ENCODE measurements at places on chromosomes 3 and 15.

DNA sequence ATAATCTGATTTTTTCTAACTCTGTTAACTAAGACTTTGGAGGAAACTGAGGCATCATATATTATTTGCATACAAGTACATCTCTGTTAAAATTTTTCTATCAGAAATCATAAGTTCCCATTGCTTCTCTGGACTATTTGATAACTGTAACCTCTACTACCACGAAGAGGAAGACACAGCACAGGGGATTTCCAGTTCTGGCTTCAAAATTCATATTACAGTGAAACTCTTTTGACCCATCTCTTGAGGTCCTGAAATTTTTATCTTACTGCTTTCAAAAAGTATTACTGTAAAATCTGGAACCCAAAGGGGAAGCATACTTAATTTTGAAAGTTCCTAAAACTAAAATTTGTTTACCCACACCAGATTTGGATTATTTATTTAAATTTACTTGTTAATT is 4.2 kb downstream of the PLSCR1 start:
- DNase-seq: no peak

DNA sequence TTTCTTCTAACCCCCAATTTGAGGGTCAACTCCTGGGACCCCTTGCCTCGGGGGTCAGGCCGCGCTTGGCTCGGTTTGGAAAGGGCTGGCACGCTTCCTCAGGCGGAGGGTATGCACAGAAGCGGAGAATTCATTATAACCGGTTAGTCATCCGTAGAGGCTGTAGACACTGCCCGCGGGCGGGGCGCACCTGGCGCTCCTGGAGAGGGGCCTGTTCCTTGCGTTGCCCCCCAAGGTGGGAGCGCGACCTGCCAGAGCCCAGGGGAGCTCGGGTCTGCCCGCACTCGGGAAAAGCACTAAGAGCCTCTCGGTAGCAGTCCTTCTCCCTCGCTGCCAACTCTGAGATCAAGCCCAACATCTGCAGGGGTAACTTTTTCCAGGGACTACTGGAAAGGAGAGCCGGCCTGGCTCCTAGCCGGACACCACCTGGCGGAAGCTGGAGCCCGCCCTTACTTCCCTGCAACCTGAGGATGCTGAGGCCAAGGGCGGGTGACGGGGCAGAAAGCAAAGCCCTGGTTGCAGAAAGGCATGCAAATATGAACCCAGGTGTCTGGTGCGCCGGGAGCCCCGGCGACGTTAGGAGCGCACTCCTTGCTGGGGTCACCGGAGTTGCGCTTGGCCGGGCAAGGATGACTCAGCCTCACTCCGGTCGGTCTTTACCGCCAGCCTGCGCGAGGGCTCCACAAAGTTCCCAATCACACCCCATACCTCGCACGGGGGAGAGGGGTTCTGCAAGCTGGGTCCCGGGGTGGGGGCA is 1.5 kb upstream of the CACNA2D3 start:
- no peak for DNase-seq

DNA sequence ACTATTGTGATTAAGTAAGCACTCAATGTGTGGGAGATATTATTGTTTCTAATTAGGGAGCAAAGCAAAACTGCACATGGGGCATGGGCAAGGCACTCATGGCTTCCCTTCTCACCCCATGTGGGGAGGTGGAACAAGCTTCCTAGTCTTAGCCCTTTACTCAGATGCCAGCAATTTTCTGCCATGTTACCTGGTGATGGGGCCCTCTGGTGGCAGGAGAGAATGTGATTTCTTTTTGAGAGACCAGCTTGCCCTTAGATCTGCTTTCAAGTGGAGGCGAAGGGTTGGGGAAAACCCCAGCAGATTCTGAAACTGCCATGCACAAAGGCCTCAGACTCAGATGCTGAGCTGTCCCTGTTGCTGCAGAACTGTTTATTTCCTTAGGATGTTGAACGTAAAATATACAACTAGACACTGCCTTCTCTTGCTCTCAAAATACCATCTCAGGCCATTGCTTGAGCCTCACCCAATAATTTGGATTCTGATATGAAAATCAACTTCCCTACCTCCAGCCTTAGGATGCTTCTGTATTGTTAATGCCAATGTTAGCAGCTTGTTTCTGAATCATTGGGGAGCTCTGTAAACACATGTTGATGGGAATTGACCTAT is 130.2 kb upstream of the TPRG1 start:
- DNase-seq: peak; percentile 52

- no peak for DNase-seq
Observed at GRCh38 chr3:176650478-176650877, 546.8 kb downstream of the TBL1XR1 start.

- no peak for DNase-seq
Observed at GRCh38 chr3:10395671-10396070, 74.8 kb upstream of the SEC13 start.

- no peak for DNase-seq
Observed at GRCh38 chr3:49004352-49005302, 2.6 kb upstream of the WDR6 start.

DNA sequence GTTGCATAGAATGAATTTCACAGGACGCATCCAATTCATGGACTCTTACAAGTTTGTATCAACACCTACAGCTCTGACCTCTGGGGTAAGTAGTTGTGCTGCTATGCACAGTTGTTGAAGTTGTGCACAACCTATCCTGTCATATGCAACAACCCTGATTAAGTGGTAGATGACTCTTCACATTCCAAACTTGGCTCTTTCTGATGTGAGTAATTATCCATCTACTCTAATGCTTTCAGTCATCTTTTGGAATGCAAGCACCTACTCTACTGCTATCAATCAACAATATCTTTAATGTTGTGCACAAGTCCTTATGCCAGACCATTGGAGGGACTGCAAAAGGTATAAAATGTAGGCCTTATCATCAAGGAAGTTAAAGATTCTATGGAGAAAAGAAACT is 921.4 kb downstream of the MCTP2 start:
- no peak for DNase-seq

DNA sequence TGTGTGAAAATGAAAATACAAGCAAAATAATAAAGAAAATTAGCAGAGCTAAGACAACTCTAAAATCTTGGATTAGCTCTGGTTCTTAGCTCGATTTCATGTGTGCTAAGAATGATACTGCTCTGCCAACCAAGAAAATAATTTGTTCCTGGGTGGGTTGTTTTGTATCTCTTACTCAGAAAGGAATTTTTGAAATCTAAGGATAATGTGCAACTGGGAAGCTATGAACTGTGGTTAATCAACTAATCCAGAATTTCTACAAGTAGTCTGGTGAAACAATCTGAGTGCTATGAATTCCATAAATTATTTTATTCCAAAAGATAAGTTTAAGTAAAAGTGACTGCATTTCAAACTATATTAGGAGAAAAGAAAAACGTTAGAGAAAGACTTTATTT is 92.0 kb downstream of the TFDP2 start:
- DNase-seq: no peak

- DNase-seq: no peak
Observed at GRCh38 chr15:40933517-40933902, 4.4 kb downstream of the DLL4 start.

DNA sequence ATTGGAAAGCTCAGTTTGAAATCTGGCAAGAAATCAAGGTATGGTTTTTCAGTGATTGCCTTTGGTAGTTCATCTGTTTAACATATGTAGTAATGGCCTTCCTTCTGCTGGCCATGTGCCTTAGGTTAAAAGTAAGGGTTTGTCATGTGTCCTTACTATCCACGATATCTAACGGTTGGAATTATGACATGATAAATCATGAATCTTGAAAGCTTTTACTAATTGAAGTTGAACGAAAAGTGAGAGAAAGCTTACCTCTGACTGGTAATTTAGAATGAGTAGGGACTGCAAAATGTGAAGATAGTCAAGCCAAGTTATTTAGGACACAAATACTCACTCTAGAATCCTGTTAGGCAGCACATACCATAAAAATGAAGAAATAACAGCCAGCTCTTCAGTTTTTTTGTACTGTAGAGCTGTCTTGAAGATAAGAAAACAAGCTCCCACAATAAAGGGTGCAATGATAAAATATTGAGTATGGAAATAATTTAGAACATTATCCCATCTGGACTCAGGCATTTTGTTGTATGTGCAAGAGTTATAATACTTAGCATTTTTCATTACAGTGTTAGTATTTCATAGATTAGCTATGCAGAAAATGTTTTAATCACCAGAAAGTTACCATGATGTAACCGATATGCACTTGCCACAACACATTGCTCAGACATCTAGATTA is 303.4 kb downstream of the ZNF385D start:
- no peak for DNase-seq

DNA sequence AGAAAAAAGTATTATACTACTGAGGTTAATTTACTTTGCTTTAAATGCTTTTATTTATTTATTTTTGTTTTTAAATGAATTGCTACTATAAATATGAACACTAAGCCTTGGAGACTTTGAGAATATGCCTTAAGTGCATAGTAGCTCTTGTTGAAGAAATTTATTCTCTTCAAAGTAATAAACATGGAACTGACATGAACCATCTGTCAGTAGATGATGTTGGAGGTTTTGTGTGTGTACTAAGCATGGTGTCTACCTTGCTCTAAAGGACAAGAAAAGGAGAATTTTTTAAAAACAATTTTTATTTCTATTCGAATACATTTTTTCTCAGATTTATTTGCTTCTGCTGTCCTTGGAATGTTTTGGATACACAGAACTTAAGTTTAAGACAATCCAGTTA is 81.1 kb upstream of the PDZRN3 start:
- DNase-seq: no peak

GRCh38 chr3:109109574-109109973 is 8.4 kb downstream of the MORC1 start:
- no peak for DNase-seq

GRCh38 chr15:63504247-63504978 is at the start of gene USP3:
Gene USP3, plus strand, starts transcription at chr15:63504593. Its CDS starts 147 bp downstream, at chr15:63504740.
- DNase-seq: peak; percentile 95

- DNase-seq: no peak
Observed at GRCh38 chr3:97763586-97764406, 762 bp upstream of the ARL6 start.

DNA sequence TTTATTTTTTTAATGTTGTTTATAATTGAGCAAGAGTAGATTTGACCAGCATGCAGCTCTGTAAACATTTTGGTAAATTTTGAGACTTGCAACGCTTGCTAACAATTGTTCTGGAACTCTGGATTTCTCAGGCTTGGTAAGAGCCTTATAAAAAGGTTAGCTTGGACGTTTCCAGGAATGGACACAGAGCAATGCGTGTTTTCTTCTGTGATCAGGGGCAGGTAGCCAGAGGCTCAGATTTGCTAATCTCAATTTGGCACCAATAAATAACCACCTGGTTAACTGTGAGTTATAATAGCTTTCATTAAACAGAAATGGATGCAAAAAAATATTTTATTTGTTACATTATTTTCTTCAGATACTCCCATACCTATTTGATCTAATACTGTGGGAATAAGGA is 39.8 kb downstream of the CADM2 start:
- DNase-seq: no peak

DNA sequence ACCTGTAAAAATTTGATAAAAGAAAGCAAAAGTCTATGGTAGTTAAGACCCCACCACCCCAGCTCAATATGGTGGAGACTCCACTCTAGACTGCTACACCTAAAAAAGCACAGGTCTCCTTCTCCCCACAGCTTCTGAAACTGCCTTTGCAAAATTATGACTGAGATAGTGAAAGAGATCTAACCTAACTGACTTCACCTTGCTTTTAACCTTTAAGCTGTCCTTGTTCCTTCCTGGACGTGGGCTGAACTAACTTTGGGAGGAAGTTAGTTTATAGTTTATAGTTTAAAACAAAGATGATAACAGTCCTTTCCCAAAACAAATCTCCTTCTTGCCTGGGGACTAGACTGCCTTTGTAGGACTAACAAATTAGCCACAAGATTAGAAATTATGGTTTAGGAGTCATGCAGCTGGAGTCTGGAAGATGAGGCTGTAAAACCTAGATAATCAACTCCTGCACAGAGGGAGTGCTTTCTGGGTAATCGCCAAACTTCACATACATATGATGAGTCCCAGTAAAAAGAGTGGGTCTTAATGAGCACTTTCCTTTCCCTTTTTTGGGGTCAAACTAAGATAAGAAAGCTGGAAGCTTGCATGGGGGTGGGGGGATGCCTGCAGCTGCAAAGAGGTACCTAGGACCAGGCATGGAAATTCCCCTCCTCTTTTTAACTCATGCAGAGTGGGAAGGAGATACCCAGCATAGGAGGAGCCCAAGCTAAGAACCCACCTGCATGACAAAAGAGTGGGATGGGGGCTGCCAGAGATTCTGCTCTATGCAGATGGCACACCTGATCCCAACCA is 17.5 kb downstream of the CCR8 start:
- DNase-seq: no peak

- no peak for DNase-seq
Observed at GRCh38 chr3:14810801-14811661, 7.7 kb upstream of the FGD5 start.

- DNase-seq: no peak
Observed at GRCh38 chr3:46489875-46490274, 7.9 kb upstream of the RTP3 start.

DNA sequence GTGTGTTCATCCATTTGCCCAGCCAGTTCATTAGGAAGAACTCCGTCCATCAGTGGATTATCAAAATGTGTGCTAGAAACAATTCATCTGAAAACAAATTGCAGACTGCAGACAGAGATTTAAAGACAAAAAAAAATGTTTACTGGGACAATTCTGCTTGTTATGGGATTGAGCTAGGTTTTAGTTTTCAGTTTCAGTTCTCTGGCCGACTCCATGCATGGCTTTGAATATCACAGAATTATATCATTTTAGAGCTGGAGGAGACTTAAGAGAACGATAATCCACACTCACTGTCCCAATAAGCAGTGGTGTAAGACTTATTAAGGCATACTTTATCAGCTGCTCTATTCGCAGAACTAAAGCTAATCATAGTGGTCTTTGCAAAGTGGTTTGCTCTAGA is 51.1 kb downstream of the TFG start:
- DNase-seq: no peak

DNA sequence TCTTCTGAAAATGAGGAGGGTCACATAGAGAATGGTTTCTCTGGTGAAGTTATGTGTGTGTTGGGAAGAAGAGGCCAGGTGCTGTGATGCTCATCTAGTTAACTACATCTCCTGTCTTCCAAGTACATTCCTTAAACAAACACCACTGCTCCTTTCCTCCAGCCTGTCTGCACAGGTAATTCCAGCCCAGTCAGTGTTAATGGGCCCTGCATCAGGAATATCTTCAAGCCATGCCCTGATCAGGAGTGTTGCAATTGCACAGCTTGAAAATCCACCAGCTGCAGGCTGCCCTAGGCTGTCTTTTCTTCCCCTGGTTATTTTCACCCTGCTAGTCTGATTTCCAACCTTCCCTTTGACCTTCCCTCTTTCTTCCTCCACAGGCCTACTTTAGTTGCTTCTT is 41.9 kb upstream of the LMOD3 start:
- DNase-seq: no peak

GRCh38 chr3:71509066-71509465 is 74.5 kb downstream of the FOXP1 start:
- DNase-seq: no peak

GRCh38 chr3:42001777-42002176 is 39.9 kb upstream of the ULK4 start:
- no peak for DNase-seq

GRCh38 chr3:115551016-115551415 is 72.3 kb upstream of the GAP43 start:
- DNase-seq: no peak

Measured in myocyte (in vitro differentiated cells).